Stimulated activated CD8-positive, alpha-beta memory T cell treated with anti-CD3 and anti-CD28 coated beads, Interleukin-15, amount 100 ng/mL, for 1 hour (primary cell): ENCODE measurements at places on chromosomes 7 and 10.

- DNase-seq, result no peak
These were observed 1.0 kb downstream of the SRGN start for GRCh38 chr10:69088801-69089501.

DNA sequence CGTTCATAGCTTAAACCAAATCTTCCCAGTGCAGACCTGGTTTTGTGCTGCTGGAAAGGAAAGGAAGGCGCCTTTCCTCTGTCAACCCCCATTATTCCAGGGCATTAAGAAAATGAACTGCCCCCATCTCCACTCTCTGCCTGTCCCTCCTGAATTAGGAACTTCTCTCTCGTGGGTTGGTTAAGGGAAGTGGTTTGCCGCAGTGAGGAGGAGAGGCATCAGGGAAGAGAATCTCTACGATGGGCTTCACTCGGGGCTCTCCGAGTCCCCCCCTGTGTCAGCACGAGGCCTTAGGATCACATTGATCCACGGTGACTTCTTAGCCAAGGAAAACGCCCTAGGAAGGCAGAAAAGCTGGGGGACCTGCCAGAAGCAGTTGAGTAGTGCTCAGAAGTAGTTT, 53.9 kb upstream of the LYZL2 start:
- no peak for DNase-seq

GRCh38 chr7:66099551-66100407, 14.9 kb upstream of the CRCP start:
- no peak for DNase-seq

DNA sequence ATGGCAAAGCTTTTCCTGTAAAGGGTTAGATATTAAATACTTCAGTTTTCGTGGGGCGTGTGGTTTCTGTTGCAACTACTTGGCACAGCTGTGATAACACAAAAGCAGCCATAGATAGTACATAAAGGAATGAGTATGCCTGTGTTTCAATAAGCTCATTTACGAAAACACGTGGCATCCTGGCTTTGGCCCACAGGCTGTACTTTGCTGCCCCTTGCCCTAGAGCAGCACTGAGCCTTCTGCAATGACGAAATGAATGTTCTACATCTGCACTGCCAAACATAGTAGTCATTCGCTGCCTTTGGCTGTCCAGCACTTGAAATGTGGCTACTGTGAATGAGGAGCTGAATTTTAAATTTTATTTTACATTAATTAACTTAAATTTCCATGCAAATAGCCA, 376.2 kb upstream of the TPK1 start:
- DNase-seq, result no peak

- DNase-seq, result no peak
These were observed 299.6 kb upstream of the SP4 start for GRCh38 chr7:21128062-21128817.

DNA sequence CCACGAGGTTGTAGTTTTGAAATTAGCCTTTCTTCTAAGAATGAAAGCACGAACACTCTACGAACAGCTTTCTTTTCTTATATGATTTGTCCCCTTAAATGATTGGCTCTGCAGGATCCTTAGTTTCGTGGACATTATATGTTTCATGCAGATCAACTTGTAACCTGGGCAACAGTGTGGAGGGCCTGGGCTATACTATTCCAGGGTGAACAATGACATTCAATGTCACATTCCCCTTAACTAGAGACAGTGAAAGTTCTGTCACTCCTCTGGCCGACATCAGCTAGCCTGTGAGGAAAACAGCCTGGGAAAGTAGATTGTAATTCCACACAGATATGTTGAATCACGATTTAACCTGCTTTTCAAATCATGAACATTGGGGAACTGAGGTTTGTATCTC, 23.4 kb downstream of the TAS2R16 start:
- no peak for DNase-seq

DNA sequence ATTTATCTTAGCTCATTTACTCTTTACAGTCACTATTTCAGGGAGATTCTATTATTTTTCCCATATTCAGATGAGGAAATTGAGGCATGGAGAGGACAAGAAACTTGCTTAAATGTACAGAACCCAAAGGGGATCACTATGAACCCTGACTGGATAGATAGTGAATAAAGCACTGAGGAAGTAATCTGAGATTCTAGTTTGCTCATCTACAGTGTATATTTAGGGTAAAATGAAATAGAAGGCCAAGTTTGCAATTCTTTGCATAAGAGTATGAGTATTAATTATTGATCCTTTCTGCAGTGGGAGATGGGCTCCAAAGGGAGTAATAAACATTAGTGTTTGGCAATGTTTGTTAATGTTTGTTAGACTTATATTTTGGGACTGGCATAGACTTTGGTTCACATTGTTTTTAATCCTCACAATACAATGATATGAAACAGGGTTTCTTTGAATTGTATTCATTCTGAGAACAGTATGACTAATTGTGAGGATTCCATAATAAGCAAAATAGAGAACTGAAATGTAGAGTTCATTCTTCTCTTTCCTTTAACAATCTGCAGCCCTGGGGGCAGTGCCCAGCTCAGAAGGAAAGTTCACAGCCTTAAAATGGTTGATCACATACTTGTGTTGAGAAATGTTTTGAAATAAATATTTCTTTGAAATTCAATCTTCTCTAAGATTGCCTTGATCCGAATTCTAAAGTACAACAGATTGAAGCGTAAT, 131.0 kb upstream of the ZNF804B start:
- DNase-seq, result no peak
